ENCODE measurements at places on chromosomes 6 and 20.

DNA sequence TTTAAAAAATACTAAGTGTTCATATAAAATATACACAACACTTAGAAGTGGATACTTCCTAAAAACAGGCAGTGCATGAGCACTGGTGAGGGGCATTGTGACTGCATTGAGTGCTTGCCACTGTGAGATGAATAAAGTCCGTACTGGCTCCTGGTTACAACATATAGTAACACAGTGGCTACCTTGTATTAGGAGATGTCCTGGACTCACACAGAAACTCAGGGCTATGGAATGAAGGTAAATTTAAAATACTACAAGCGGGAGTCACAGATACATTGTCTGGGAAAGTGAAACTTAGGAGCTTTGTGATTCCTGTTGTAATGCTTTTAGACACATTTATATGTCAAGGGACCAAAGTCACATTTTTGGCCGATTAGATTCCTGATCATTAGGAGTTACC, 36.5 kb upstream of the HLA-G start:
- no peak for DNase-seq

DNA sequence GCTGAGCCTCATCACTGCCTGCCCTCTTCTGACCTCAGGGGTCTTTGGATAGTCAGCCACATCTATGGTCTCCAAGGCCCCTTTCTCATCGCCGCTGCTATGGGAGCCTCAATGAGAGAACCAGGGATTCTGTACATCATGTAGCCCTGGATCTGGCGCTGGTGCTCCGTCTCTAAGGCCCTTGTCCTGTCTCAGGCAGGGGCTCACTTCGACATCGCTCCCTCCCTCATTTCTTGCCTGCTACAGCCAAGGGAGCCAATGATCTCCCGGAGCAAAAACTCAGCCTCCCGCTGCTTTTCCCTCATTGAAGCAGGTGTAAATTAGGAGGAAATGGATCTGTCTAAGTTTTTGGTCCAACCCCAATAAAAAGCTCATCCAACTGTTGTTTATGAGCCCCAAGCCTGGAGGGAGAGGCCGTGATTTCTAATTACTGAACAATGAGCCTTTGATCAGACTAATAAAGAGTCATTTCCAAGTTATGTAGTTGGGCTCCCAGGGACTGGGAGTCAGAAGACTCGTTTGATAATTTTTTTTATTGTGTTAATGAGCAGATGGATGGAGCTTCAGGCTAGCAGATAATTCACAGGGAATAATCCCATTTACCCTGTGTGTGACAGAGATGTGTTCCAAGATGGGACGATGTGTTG, 30.9 kb downstream of the LBP start:
- DNase-seq: no peak

DNA sequence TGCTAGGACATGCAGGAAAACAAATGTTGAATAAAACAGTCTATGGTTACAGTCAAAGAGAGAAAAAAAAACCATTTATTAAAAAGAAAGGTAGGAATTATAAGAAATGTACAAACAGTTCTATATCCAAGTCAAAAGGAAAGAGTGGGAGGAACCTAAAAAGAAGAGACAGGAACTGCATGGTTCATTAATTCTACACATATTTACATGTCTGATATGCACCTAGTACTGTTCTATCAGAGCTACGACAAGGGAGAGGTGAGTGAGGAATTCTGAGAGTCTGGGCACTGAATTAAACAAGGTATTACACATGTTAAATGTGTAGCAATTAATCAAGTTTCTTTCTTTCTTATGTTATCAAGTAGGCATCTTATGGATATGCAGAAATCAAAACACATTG, 41.9 kb downstream of the SYCP2 start:
- no peak for DNase-seq

- no peak for DNase-seq
Measured at GRCh38 chr6:49576618-49577017, 26.1 kb downstream of the C6orf141 start.

DNA sequence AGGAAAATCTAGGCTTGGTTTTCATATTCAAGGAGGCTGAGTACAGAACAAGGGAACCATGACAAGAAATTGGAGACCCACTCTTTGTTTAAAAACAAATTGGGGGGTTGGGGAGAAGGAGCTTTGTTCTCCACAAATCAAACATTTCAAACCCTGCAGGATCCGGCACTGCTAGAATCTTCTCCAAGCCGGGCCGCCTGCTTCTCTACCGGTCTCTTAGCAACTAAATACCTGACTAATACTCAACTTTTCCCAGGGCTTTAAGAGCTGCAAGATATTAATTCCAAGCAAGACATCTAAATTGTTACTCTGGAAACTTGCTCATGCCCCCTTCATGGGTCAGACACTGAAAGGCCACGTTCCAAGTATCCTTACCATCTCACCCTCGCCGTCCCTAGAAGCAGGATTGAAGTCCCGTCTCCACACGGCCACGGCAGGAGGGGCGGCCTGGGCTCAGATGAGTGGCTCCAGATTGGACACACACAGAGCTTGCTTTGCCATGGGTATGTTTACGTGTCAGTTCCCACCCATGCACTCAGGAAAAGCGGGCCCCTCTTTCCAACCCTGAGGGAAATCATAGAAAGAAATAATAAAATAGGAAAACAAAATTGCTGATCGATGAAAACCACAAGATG, 126.4 kb upstream of the CDH4 start:
- DNase-seq: no peak

GRCh38 chr20:53866794-53867740, 203.3 kb downstream of the BCAS1 start:
- DNase-seq: no peak

GRCh38 chr6:168919470-168920179, 334.0 kb downstream of the THBS2 start:
- DNase-seq: no peak

- DNase-seq: no peak
Measured at GRCh38 chr6:146650799-146651481, 52.2 kb downstream of the ADGB start.

DNA sequence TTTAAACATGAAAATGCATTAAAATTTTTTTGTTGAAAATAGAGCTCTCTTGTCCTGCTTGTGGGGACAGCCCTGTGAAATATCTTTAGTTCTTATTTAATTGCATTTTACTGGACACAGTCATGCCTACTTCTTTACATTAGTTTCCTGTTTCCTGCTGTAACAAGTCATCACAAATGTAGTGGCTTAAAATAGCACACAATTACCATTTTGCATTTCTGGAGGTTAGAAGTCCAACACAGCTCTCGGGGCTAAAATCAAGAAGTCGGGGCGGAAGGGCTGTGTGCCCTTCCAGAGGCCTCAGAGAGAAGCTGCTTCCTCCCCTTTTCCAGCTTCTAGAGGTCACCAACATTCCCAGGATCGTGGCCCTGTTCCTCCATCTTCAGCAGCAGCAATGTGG, 29.4 kb downstream of the PNLDC1 start:
- DNase-seq: no peak
